Kidney capillary endothelial cell (primary cell): ENCODE measurements at places on chromosomes 2 and 18.

- DNase-seq = no peak
Measured at GRCh38 chr2:25548601-25549000, 124.8 kb downstream of the DTNB start.

DNA sequence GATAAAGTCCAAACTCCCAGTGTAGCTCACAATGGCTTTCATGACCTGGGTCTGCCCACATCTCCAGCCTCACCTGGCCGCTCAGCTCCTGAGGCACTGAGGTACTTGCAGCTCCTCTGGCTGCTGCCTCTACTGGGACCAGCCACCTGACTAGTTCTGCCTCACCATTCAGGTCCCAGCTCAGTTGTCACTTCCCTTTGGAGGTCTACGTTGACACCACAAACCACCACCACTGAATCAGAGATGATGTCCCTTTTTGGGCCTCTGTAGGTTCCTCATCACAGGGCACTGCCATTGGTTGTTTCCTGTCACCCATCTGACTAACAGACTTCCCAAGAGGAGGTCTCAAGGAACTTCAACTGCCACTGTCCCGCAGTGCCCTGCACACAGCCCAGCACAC, 21.2 kb downstream of the SPP2 start:
- no peak for DNase-seq

DNA sequence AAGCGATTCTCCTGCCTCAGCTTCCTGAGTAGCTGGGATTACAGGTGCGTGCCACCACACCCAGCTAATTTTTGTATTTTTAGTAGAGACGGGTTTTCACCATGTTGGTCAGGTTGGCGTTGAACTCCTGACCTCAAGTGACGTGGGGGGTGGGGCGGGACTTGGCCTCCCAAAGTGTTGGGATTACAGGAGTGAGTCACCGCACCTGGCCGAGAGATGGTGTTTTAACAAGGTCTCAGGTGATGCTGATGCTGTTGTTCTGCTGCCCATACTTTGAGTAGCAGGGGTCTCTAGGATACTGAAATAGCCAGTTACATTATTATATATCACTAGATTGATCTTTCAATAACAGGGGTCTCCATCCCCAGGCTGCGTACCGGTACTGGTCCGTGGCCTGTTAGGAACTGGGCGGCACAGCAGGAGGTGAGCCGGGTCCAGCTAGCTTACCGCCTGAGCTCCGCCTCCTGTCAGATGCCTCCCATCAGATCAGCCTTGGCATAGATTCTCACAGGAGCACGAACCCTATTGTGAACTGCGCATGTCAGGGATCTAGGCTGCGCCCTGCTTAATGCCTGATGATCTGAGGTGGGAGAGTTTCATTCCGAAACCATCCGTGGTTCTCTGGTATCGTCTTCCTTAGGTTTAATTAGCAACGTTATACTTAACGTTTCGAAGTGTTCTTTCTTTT, 48.3 kb upstream of the SLC38A11 start:
- no peak for DNase-seq

GRCh38 chr2:94873362-94874276, 2.4 kb downstream of the TEKT4 start:
- no peak for DNase-seq

DNA sequence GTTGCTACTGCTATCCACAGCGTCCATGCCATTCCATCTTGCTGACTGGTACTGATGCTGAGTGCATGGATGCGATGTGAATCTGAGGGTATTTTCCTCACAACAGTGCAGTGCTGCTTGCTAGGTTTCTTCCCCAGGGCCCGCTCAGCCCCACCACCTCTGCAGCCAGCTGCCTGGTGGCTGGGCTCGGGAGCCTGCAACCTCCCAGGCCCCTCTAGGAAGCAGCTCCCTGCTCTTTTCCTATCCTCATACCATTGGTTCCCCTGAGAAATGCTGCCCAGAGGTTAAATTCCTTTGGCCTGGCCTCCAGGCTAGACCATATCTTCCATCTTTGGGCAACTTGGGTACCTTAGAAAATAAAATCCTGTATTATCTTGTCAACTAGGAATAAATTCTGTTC, 413.6 kb downstream of the TGIF1 start:
- DNase-seq = no peak

GRCh38 chr2:145156199-145156598, 636.3 kb upstream of the ZEB2 start:
- DNase-seq = no peak
